ENCODE measurements at places on chromosomes 4 and X.

GRCh38 chr4:114770624-114771023 lies 172.0 kb downstream of the UGT8 start:
- DNase-seq = no peak

- DNase-seq = no peak
Measured at GRCh38 chr4:146260521-146260920, 46.2 kb downstream of the REELD1 start.

DNA sequence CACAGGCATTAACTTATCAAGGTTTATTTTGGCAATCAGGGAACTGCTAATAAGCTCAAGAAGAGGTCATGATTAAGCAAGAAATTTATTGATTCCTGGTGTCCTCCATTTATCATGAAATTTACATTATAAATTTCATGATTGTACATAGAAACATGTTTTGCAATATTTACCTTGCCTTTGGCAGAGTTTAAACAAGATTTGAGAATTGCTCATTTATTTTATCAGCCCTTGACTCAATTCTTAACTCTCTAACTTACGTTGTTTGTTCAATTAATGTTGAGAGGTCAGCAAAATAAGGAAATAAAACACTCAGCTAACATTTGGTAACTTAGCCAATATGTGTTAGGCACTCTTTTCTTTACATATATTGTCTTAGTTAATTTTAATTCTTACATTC lies 286.6 kb downstream of the SLC7A11 start:
- no peak for DNase-seq

- peak; percentile 45 for DNase-seq
Measured at GRCh38 chr4:37715889-37716402, 29.8 kb upstream of the RELL1 start.

- DNase-seq = no peak
Measured at GRCh38 chr4:117654079-117654478, 380.2 kb upstream of the NDST3 start.

DNA sequence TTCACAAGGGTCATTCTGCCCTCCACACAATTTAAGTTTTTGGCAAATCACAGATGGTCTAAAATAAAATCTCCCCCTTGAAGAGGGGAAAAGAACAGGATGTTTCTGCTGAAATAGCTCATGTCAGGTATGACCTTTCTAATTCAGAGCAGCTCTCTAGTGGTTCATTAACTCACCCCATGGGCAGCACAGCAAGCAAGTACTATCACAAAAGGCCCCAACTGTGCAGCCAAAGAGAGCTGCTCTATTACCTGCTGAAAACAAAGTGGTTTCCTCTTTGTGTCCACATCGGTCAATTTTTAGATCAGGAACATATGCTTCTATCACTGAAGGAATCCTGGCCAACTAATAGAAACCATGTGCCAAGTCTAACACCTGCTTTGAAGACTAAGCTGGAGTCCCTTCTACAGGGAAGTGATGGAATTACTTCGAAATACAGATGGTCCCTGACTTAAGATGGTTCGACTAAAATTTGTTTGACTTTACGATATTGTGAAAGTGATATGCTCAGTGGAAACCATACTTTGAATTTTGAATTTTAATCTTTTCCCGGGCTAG lies 164.3 kb downstream of the ENOX2 start:
- no peak for DNase-seq

- DNase-seq = no peak
Measured at GRCh38 chrX:27823812-27824211, 16.0 kb downstream of the MAGEB10 start.

DNA sequence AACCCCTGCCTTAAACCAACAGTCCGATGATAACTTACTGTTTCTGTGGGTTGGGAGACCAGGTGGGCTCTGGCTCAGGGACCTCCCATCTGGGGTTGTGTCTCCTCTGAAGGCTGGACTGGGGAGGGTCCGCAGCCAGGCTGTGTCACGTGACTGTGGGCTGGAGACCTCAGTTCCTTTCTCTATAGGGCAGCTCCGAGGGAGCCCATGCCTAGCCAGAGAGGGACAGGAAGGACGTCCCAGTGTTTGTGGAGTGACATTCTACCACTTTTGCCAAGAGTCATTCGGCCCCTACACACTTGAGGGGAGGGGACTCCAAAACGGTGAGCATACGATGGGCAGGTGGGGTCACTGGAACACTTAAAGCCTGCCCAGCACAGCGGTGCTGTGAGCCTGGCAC lies 4.5 kb downstream of the PCGF3 start:
- no peak for DNase-seq

- no peak for DNase-seq
Measured at GRCh38 chr4:78032446-78032845, 24.7 kb upstream of the FRAS1 start.

- no peak for DNase-seq
Measured at GRCh38 chr4:17511051-17511450, 839 bp downstream of the QDPR start.

DNA sequence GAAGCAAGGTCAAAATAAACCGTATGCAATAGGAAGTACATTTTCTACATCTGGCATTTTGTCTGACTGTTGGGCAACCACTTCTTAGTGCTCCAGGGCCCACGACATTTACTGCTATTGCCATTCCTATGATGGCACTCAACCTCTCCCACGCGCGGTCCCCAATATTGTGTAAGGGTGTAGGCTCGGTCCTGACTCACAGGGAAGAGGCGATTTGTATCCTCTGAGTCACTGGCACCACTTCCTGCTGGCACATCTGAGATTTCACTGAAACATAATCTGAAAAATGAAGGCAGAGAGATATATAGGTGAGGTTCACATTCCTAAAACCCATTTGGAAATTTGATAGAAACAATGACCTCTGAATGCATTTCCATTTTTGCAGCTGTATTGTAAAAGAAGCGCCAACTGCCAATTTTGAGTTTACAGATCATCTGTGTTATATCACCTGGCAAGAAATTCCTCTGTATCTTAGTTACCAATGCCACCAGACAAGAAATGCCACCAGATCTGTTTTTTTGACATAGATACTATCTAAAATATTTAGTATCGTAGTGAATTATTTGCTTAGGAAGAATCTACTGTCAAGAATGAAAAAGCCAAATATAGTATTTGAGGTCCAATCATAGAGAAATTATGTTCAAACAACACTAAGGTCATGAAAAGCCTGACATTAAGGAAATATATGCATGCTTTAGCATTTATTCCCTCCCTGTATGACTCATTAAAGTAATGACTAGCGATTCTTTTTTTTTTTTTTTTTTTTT lies 9.8 kb downstream of the EREG start:
- peak; percentile 40 for DNase-seq

GRCh38 chrX:130793975-130794374 lies 109.0 kb downstream of the ENOX2 start:
- DNase-seq = no peak

DNA sequence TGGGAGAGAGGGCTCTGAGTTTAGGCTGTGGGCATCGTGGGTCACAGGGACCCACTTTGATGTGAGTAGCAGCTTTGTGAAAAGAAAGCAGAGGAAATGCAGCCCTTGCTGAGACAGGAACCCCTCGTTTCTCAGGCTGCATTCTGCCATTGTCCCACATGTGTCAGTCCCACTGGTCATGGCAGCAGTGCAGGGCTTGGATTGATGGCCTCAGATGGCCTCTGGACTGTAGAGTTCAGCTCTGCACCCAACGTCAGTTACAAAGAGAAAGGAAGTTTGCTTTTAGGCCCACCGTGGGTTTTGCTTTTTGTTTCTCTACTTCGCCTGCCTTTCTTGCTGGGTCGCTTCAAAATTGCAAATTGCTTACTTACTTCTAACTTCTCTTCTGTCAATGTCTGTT lies 248.3 kb upstream of the KLF3 start:
- DNase-seq = no peak

DNA sequence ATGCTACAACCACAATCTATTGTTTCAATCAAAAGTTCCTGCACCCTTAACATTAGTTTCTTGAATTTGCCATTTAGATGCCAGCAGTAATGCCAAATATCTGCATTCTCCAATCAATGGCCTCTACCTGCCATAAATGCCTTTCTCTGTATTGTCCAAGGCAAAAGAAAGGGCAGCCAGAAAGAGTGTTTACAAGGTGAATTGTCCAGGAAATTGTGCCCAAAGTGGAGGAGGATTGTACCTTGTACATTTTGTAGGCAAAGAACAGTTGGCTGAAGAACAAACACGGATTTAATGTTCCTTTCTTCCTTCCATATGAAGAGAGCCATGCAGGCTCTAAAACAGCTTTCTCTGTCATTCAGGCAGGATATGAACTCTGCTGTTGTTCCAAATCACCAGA lies 181.5 kb downstream of the GUCY2F start:
- DNase-seq = no peak

- DNase-seq = no peak
Measured at GRCh38 chrX:155888139-155888538, 7.0 kb downstream of the VAMP7 start.

- no peak for DNase-seq
Measured at GRCh38 chr4:150619042-150619441, 37.1 kb downstream of the MAB21L2 start.

- DNase-seq = no peak
Measured at GRCh38 chr4:38106311-38106710, 146.1 kb downstream of the PTTG2 start.

- no peak for DNase-seq
Measured at GRCh38 chrX:49992853-49993252, 70.5 kb downstream of the CLCN5 start.

GRCh38 chr4:158513256-158513655 lies 8.4 kb upstream of the RXFP1 start:
- no peak for DNase-seq

DNA sequence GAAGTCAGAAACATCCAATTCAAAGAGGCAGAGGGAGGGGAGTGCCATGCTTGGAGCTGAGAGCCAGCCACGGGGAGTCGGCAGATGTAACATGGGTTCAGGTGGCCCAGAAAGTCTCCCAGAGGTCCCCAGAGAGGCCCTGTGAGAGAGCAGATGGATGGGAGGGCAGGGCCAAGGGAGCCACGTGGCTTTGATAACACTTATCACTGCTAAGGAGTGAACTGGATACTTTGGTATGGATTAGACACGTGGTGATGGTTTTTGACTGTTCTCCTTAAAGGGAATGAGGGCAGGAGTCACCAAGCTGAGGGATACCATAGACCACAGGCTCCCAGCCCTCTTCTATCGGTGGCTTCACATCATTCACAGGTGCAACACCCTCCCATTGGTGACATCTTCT lies 13.7 kb downstream of the CCKAR start:
- DNase-seq = no peak

DNA sequence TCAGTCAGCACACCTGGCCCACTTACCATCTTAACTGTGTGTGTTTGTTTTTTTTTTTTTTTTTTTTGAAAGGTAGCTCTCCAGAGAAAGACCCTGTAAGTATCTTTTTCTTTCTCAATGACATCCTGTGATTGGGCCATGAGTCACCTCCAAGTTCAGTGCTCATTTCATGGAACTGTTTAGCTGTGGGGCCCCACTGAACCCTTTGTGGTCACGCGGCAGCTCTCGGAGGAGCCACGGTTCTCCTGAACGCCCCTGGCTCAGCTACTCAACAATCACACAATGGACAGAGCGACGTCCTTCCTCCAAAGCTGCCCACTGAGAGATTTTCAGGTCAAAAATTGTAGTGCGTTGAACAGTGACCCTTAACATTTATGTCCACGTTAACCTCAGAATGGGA lies 14.2 kb upstream of the IL3RA start:
- peak; percentile 59 for DNase-seq

DNA sequence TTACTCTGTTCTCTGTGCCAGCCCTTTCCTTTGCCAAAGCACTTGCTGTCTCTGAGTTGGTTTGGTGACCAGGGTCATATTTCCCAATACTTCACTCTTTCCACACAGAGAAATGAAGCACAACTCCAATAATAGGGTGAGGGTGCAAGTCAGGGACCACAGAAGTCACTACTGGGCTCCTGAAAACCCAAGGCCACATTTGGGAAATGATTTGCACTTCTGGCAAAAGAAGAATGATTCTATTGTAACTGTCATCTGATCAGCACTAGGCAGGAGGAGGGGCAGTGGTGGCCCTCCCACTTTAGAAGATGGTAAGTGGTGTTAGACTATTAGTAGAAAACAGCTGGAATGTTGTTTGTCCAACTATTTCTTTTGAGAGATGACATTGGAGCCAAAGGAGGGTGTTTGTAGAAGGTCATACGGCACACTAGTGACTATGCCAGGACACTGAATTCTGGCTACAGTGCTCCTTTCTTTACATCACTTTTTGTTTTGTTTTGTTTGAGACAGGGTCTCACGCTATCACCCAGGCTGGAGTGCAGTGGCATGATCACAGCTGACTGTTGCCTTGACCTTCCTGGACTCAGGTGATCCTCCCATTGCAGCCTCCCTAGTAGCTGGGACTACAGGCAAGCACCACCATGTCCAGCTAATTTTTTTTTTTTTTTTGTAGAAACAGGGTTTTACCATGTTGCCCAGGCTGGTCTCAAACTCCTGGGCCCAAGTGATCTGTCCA lies 10.8 kb upstream of the HADH start:
- DNase-seq = no peak

GRCh38 chr4:4379540-4380087 lies 7.3 kb upstream of the NSG1 start:
- no peak for DNase-seq

DNA sequence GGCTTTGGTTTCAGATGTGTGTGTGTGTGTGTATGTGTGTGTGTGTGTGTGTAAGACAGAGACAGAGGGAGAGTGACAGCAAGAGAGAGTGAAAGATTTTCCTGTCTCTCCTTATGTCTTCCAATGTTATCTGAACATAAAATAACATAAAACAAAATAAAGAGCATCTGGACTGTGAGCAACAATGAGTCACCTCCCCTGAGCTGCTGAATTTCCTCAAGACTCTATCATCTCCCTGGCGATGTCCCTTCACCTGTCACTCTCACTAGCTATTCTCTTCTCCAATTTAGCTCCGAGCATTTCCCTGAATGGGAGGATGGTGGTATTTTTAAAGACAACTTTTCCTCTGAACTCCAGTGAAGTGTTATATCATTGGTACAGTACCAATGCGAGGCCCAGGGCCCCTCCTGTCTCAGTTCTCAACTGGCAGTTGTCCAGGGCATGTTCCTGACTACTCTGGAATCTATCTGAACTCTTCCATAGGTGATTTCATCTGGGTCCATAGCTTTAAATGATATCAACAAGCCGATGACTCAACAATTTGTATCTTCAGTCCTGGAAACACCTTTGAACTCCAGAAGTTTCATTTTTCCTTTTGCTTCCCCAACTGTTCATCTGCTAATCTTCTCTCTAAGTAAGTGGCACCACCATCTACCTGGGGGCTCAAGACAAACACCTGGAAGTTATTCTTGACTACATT lies 195.0 kb upstream of the CLNK start:
- no peak for DNase-seq
